ENCODE measurements at places on chromosomes 3 and 15.
A peak's percentile ranks its signal among the peaks of the same experiment; 100 is the strongest.

- no peak for DNase-seq
Observed at GRCh38 chr3:61908382-61908781, 347.0 kb downstream of the PTPRG start.

DNA sequence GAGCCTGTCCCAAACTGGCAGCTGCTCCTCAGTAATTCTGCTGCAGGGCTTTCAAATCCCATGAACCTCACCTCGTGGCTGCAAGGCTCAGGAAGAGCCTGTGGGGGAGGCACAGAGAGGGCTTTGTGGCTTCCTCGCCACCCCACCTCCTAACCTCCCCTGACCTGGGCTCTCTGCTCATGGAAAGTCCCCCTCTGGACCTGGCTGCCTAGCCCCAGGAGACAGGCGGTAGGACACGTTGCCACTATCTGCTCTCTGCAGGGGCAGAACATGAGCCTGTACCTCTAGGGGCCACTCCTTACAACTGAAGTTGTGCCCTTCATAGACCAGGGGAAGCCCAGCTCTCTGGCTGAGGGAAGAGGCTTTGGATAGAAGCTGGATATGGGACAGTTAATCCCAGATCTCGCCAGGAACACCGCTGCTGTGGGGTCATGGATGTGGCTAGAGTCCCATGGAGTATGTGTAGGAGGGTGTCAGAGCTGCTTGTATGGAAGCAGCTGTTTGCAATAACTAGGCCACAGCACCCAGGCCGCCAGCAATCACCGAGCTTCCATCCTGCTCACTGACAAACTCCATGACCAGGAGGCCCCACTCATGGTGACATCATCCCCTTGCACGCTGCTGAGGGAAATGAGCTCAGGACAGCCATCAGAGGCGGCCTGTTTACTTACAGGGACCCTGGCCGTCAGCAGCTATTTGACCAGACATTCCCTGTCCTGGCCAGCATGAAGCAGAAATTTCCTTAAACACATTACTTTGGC, 34.0 kb upstream of the CILP start:
- no peak for DNase-seq

GRCh38 chr3:61597906-61598305, 36.5 kb downstream of the PTPRG start:
- no peak for DNase-seq

DNA sequence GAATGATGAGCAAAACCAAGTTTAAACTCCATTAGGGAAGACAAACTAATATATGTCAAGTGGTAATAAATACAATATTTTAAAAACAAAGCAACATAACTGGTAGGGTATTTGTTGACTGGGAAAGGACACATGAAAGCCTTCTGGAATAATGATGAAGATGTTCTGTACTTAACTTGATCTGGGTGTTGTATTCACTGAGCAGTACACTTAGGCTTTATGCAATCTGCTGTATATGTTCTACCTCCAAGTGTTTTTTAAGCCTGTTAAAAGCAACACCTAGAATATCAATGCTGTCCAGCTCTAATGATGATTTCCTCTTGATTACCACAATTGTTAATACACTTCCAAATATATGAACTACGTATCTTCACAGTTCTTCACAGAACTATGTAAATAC, 46.6 kb downstream of the GSK3B start:
- no peak for DNase-seq

DNA sequence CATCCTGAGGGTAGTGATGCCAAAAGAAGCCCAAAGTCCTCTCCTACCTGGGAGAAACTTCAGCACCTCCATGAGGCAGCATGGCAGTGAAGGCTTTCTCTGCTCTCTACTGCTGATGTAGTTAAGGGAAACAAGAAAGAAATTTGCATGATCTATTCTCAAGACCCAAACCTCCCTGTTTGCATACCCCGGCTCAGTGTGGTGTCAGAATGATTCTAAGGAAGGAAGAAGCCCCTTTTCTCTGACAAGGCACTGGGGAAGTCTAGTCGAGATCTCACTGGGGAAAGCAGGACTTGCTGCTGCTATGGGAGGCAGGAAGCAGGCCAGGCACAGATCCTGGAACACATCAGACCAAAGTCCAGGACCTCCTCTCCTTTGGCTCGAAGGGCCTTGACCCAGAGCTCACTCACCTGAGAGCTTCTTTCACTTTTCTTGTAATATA, 89.4 kb upstream of the ICE2 start:
- no peak for DNase-seq

DNA sequence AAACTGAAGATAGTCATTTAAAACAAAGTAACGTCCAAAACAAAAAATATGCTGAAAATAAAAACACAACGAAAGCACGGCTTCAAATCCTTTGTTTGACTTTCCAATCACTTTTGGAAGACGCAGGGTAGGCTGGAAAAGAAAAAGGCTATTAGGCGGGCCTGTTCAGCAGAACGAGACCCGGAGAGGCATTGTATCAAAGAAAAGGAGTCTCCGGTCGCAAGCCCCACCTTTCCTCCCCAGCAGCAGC, 691 bp downstream of the SENP7 start:
- DNase-seq = no peak

DNA sequence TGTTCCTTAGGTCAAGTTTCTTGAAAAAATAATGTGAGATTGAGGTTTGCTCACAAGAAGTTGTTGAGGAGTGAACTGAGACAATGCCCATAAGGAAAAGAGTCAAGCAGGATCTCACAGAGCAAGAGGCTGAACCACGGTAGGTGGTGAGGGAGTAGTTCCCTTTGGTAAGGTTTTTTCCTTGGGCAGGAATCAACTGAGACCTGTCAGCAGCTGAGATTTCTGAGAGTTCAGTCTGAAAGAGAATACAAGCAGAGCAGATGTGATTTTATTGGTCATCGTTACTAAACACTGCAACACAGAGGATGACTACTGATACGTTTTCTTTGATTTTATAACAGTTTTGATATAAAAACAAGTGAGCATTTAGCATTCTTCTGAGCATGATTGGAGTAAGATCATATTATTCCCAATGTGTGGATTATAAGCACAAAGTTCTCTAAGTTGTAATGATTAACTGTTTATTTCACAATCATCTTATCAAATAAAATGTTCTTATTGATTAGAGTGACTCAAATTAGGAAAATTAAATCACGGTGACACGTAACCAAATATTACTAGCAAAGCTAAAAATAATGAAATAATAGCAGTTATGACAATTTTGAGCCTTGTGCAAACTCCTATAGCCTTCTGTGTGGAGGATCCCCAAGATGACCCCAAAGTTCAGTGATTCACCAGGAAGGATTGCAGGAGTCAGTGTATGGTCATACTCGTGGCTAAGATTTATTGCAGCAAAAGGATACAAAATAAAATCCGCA, 346.2 kb upstream of the ZNF717 start:
- DNase-seq = no peak

DNA sequence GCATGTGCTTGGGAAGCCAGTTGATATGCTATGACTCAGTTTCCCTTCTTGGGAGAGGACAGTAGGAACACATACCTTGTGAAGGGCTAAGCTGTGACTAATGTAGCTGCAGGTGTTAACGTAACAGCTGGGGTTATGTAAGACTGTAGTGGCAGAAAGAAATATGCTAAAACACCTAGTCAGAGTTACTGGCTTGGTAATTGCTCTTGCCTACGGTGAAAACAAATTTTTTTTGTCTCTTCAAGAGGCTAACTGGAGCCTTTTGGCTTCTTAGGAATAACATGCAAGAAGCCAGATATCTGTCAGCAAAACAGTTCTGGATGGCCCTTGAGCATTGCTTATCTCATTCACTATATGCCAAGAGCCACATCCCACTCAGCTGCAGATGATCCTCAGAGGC, 1.4 kb downstream of the MAPKBP1 start:
- no peak for DNase-seq

GRCh38 chr15:89332446-89332845, 2.2 kb downstream of the POLG start:
- DNase-seq = peak; percentile 41

DNA sequence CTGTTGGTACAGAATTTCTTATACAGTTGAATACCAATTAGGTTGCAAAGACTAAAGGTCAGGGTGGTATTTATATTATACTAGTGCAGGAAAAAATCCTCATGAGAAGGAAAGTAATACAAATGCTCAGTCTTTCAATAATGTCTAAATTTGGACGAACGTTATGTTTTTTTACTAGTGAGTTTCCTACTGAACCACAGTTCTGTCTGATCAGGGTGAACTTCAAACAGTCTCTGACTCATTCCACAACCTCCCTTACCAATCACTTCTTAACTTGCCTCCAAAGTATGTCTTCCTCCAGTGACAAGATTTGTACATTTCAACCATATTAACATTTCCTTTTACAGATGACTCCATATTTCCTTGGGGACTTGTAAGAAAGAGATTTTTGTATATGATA, 3.4 kb downstream of the TMEM212 start:
- DNase-seq = no peak

DNA sequence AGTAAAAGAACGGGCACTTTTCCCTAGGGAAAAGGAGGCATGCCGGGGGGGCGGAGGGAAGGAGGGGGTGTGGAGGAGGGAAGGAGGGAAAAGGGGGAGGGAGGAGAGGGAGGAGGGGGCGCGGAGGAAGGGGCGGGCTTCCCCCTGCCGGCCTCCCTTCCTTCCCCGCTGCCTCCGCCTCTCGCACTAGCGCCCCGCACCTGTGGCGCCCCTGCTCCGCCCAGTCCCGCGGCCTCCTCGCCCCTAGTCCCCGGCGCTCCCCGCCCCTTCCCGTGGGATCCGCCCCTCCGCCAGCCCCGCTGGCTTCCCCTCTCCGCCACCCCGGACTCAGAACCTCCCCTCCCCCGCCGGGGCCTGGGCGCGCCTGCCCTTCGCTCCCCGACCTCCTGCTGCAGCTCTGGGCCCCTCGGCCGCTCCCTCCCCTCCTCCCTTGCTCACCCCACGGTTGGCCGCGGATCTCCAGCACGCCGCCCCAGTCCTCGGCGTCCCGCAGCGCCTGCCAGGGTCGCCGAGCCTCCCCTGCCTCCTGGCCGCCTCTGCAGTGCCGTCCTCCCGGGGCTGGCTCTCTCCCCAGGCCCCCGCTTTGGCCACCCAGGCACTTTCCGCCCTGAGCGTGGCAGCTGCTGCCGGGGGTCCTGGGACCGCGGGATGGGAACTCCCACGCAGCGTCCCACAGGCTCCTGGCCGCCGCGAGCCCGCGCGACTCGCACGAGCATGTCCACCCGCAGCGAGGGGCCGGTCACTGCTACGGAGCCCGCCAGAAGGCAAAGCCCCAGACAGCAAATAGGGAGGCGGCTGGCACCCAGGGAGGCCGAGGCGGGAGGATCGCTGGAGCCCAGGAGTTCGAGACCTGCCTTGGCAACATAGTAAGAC, 147.4 kb downstream of the TJP1 start:
- DNase-seq = no peak

- no peak for DNase-seq
Observed at GRCh38 chr15:62841891-62842559, 200.5 kb upstream of the TPM1 start.

- no peak for DNase-seq
Observed at GRCh38 chr3:74273091-74273490, 341.4 kb downstream of the CNTN3 start.

- DNase-seq = no peak
Observed at GRCh38 chr3:185313693-185314246, 49.2 kb upstream of the MAP3K13 start.

- DNase-seq = no peak
Observed at GRCh38 chr15:95479308-95479707, 851.2 kb upstream of the NR2F2 start.

- peak; percentile 14 for DNase-seq
Observed at GRCh38 chr3:189340680-189341460, 169.1 kb downstream of the TPRG1 start.
